ENCODE measurements at places on chromosomes 2 and 18. TPM values are rescaled to one million over a fixed set of nuclear protein-coding genes. Genes with fewer than 3 reads are reported as not detected.

NR4A2 gene
- 19.7 TPM for total RNA-seq

- no peak for DNase-seq
Measured at GRCh38 chr2:11354363-11355154, 10.1 kb upstream of the ROCK2 start.

DNA sequence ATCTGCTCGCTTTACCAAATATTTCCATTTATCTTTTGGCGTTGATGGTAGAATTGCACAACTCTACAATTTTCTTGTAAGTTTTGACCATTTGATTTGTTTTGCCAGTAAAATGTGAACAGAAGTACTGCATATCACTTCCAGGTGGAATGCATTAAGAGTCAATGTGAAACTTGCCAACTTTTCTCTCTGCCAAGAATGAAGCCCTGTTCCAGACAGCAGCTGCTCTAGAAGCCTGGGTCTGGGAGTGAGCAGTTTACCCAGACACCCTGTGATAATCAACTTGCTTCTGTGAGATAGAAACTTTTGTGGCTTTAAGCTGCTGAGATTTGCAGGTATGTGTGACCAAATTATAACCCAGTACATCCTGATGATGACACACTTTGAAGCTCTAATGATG is 115.9 kb upstream of the SYT4 start:
- DNase-seq, result no peak

- no peak for DNase-seq
Measured at GRCh38 chr2:120358734-120359465, 13.0 kb downstream of the INHBB start.

DNA sequence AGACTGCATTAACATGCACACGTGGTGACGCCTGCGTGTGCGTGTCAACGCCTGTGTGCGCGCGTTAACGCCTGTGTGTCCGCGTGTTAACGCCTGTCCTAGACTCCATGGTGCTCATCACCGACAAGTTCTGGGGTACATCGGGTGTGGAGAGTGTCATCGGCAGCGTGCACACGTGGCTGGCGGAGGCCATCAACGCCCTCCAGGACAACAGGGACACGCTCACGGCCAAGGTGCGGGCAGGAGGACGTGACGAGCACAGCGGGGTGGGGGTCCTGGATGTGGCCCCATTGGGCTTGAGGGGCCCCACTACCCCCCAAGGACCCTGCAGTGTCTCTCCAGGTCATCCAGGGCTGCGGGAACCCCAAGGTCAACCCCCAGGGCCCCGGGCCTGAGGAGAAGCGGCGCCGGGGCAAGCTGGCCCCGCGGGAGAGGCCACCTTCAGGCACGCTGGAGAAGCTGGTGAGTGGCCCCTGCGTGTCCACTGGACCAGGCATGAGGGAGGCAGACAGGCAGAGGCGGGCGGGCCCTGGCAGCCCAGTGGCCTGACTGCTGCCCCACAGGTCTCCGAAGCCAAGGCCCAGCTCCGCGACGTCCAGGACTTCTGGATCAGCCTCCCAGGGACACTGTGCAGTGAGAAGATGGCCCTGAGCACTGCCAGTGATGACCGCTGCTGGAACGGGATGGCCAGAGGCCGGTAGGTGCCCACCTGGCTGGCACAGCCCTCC is 29.2 kb downstream of the GPC1 start:
- no peak for DNase-seq

DNA sequence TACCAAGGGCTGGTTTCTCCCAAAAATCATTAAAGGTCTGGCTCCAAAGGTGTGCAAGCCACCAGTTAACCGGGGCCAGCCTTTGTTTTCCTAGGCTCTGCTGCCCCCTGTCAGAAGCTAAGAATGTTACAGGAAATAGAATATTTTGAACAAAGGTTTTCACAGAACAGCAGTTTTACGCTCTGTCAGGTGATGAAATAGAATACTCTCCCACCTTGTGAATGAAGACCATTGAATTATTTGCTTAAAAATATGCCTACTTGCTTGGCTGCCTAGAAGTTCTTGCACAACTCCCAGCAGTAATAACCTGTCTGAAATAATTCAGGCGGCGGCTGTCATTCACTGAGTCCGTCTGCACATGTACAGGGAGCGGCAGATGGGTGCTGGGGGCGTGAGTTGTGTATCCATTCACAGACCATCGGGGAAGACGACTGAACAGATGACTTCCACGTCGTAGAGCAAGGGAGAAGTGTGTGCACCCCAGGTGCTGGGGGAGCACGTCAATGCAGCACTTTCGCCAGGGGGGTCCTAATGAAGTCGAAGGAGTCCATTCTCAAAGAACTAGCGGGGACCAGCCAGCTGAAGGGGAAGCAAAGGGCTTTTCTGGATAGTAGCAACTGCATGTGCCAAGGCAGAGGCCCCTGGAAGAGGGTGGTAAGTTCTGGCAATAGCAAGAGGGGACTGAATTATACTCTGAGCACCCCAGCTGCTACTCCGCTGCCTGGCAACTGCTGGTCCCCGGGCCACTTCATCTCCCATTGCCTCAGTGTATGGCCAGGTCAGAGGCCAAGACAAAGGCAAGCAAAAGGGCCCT is 56.1 kb downstream of the SF3B1 start:
- DNase-seq, result peak; percentile 61

DNA sequence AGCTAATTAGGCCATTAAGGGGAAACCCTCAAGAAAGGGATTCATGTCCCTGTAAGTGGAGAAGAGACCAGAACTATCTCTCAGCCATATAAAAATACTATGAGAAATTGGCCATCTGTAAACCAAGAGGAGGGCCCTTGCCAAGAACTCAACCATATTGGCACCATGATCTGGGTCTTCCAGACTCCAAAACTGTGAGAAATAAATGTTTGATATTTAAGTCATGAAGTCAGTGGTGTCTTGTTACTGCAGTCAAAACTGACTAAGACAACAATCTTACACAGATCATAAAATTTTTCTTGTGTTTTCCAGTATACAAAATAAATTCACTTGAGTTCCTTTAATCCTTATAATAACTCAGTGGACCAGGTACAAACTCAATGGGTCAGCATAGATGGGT is 589.8 kb upstream of the CDH2 start:
- no peak for DNase-seq

- no peak for DNase-seq
Measured at GRCh38 chr2:53268086-53268485, 499.5 kb upstream of the CHAC2 start.

GALNT14 gene
- 0.74 TPM for total RNA-seq

- DNase-seq, result no peak
Measured at GRCh38 chr2:228180181-228181097, 1.0 kb downstream of the SPHKAP start.

DNA sequence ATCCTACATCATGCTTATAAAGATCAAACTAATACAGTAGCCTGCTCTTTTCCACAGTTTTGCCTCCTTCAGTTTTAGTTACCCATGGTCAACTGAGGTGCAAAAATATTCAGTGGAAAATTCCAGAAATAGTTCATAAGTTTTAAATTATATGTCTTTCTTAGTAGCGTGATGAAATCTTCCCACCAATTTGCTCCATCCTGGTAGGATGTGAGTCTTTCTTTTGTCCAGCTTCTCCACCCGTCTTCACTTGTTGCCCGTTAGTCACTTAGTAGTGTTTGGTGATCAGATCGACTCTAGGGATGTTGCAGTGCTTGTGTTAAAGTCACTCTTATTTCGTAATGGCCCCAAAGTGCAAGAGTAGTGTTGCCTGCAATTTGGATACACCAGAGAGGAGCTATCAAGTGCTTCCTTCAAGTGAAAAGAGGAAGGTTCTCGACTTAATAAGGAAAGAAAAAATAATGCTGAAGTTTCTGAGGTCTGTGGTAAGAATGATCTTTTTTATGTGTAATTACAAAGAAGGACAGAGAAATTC is 57.0 kb downstream of the CEP192 start:
- DNase-seq, result no peak

CPO gene
- total RNA-seq, result not detected

DNA sequence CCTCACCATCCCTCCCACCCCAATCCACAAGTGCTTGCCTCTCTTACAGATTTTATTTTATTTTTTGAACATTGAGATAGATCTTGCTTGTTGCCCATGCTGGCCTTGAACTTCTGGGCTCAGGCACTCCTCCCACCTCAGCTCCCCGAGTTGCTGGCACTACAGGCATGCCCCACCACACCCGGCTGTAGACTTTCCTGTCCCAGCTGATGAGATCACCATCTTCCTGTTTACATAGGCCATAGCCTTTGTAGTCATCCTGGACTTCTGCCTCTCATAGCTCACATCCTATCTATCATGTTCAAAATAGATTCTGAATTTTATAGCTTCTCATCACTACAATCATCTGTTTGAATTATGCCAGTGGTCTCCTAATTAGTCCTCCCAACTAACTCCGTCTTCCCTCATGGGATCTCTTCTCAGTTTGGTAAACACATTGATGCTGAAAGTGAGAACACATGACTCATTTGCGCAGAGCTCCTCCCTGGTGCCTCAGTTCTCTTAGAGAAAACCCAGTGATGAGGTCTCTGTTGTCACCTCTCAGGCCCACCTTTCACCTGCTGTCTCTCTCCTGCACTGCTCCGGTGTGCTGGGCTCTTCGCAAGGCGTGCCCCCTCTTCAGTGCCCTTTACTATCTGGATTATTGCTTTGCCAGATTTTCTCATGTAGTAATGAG is 243.0 kb downstream of the ZNF407 start:
- DNase-seq, result no peak

DNA sequence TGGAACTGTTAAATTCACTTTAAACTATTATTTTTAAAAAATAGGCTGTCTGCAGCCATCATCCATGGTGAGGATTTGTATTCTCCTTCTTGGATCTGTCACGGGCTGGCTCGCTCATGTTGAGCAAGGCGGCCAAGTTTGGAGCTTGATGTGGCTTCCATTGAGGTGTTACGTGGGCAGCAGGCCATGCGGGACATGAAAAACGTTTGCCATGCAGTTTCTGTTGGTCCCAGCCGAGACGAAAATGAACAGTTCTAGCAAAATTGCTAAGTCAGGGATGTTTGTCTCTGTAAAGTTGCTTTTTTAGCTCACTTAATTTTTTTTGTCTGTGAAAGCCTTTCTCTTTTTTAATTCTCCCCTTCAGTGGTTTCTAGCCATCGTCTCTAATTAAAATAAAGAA is 70.2 kb upstream of the MGAT5 start:
- no peak for DNase-seq

- DNase-seq, result no peak
Measured at GRCh38 chr2:46096260-46096659, 200.9 kb upstream of the EPAS1 start.

Measured in CD8-positive, alpha-beta memory T cell (primary cell).